ENCODE measurements at places on chromosomes 12 and 14. TPM values are rescaled to one million over a fixed set of nuclear protein-coding genes. Genes with fewer than 3 reads are reported as not detected.

DNA sequence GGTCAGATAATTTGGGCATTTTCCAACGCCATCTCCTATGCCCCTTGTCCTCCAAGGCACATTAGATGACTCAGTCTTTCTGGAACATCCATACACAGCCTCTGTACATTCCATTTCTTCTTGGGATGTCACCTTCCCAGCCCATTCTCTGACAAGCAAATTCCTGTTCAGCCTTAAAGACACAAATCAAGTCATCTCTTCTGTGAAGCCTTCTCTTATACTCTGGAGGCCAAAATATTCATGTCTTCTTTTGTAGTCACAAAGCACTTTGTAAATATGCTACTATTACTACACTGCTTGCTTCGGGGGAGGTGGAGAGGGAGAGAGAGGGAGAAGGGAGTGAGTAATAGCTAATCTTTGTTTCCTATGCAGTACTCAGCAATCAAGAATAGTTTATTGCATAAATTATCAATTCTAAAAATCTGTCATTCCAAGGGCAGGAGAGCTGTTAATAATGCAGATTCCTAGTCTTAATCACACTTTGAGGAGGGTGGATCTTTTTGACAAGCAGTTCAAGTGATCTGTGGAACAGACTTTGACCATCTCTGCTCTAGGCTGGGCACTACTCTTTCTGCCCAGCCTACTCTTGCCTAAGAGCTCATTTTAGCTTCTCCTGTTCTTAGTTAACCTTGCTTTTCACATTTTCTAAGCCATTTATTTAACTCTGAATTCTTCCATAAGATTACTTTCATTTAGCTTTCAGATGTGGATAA is 27.9 kb downstream of the KCNMB4 start:
- no peak for DNase-seq

DNA sequence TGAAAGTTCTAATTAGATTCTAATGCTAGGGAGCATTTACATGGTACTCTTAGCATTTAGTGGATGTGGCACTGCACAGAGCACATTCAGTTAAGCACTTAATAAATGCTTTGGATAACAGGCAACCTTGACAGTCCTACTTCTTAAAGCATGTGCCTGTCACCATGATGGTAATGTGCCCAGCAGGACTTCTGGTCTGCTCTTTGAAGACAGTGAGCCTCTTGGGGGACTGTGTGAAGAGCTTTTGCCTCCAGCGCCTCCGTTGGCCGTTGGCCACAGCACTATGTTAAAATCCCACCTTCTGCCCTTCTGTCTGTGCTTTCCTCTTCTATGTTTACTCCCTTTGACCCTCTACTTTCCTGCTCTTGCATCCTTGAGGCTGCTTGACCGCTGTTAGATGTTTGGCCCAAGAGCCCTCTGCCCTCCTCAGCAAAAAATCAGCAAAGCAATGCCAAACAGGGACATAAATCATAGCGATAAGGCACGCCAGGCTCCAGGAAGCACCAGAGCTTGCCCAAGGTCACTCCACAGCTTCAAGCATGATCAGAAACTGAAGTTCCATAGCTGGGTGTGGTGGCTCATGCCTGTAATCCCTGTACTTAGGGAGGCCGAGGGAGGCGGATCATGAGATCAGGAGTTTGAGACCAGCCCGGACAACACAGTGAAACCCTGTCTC is 8.3 kb downstream of the CDKL1 start:
- DNase-seq, result peak; percentile 74

Gene GUCY2C
- not detected for total RNA-seq

DNA sequence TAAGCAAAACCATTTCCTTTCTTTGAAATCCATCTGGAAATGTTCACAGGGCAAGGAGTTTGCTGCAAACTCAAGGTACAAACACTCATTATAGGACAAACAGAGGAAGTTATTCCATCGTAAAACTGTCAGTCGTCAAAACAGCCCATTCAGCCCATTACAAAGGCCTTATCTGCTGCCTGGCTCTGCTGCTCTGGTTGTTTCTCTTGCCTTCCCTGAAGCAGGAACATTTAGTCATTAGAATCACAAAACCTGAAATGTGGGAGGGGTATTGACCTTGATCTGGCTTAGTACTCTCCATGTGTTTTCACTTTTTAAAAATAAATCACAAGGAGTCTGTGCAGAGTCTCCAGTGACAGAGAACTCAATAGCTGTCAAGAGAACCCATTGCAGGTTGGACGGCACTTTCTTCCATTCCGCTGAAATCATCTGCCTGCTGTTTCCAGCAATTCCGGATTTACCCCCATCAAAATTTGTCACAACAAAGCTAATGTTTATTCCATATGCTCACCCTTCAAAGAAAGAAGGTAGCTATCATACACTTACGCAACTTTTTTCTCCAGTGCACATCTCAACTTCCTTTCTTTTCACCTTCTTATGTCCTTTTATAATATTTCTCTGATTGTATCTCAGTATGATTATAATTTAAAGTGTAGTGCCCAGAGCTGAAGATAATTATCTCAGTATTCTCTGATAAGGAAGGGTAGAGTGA is 24.6 kb upstream of the ITPR2 start:
- DNase-seq, result peak; percentile 99

Gene EID3
- 12.7 TPM for total RNA-seq

GRCh38 chr14:70662080-70662479 is 20.4 kb downstream of the TTC9 start:
- DNase-seq, result no peak

DNA sequence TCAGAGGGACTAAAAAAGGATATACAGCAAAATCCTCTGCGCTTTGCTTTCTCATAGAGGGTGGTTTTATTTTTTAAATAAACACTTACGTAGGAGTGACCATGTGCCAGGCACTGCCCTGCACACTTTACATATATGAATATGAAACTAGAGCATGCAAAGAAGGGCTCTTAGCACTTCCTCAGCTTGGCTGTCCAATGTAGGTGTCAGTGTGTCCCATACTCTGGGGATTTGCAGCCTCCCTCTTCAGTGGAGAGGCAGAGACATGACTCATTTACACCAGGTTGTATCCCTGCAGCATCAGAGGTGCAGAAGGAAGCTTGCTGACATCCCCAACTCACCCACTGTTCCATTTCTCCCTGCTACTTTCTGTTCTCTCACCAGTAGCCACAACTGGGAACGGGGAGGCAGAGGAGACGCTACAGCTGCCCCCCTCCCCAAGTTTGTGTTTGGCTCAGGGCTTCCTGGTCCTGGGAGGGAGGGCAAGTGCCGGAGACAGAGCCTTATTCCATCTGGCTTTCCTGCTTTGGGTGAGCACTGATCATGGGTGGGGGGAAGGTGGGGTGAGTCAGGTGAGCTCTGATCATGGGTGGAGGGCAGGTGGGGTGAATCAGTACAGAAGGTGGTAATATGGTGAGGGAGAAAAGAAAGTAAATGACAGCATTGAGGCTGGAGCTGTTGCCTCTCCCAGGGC is 4.9 kb upstream of the KRT5 start:
- no peak for DNase-seq

DNA sequence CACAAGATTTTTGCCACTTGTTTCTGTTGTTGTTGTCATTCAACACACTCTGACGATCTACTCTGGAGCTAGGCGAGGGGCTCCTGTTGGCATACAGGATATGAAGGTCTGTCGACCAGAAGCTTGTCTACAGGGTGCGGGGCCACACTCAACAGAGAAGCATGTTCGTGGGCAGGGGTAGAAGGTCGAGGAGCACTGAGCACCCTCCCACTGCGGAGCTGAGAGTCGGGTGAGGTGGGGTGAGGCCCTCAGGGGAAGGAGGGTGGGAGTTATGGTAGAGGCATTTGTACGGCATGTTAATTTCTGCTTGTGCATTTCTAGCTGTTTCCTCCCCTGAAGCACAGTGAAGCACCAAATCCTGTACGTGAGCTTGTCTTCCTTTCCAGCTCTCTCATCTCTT is 115.1 kb downstream of the PRMT8 start:
- DNase-seq, result no peak

Gene TAS2R10
- 0.66 TPM for total RNA-seq

Data from endothelial cell of umbilical vein (primary cell).